ENCODE measurements at places on chromosomes 12 and 14.
A peak's percentile ranks its signal among the peaks of the same experiment; 100 is the strongest.

GRCh38 chr12:6927379-6928021 lies at the start of gene ATN1:
Gene ATN1 (plus strand): TSS chr12:6927959. CDS start chr12:6934002, 6,043 bp downstream.
- DNase-seq = peak; percentile 30

DNA sequence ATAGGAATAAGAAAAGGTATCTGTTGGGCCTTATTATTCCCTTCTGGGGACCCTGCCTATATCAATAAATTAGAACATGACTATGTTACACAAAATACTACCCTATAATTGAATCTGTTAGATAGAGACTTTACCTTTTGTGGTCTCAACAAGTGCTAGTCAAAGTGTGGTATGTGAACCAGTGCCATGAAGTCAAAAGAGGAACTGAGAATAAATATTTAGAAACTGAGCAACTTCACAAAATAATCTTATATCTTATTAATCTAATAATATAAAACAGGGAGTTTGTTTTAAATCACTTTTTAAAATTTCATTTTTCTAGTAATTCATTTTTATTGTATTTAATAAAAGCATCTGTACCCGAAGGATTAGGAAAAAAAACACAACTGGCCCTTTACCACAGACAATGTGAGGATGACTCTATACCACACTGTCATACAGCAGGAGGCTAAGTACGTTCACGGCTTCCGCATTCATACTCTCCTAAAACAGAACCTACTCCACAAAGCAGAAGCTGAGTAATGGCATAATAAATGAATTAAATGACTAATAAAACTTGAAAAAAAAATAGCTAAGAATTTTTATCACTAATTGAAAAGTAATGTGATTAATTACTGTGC lies 42.1 kb downstream of the SEC23A start:
- no peak for DNase-seq

GRCh38 chr14:104816616-104816884 lies 15.6 kb downstream of the ZBTB42 start:
- no peak for DNase-seq

DNA sequence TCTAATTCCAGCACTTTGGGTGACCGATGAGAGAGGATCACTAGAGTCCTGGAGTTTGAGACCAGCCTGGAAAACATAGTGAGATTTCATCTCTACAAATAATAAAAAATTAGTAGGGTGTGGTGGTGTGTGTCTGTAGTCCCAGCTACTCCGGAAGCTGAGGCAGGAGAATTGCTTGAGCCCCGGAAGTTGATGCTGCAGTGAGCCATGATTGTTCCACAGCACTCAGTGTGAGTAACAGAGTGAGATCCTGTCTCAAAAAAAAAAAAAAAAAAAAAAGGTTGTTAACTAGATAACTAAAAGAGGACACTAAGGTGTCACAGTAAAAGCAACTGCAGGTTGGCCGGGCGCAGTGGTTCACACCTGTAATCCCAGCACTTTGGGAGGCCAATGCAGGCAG lies 121.3 kb upstream of the MAX start:
- DNase-seq = no peak

Measured in activated CD4-positive, CD25-positive, alpha-beta regulatory T cell (primary cell).